Right renal cortex interstitium (tissue), 3 donors: ENCODE measurements at places on chromosomes 7 and 10. TPM values are rescaled to one million over a fixed set of nuclear protein-coding genes. Genes with fewer than 3 reads are reported as not detected.

Gene CNTNAP2
- polyA plus RNA-seq: 29.0 TPM

Gene GARS1
- polyA plus RNA-seq: 101 TPM

Gene SEMA3D
- 41.6 TPM for polyA plus RNA-seq

DNA sequence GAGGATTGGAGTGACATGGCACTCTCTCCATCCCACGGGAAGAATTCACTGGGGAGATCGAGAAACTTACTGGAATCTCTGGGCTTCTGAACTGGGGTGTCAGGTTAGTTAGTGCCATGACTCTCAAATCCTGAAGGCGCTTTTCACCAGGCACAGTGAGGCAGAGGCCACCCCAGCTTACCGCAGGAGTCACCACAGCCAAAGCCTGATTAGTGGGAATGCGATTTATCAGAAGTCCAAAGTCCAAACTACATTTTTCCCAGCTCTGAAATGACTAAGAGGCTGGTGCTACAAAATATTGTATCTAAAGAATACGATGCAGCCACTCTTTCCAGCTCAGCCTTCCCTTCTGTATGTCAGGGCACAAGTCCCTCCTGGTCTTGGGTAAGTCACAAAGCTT, 334.8 kb upstream of the SHH start:
- no peak for DNase-seq
